Calu3 (cell line): ENCODE measurements at places on chromosomes 6 and 20.
A peak's percentile ranks its signal among the peaks of the same experiment; 100 is the strongest.

GRCh38 chr6:98486057-98486456 lies 348.3 kb upstream of the POU3F2 start:
- DNase-seq, result no peak

GRCh38 chr6:1616701-1617463 lies 7.2 kb downstream of the FOXC1 start:
- DNase-seq, result no peak

DNA sequence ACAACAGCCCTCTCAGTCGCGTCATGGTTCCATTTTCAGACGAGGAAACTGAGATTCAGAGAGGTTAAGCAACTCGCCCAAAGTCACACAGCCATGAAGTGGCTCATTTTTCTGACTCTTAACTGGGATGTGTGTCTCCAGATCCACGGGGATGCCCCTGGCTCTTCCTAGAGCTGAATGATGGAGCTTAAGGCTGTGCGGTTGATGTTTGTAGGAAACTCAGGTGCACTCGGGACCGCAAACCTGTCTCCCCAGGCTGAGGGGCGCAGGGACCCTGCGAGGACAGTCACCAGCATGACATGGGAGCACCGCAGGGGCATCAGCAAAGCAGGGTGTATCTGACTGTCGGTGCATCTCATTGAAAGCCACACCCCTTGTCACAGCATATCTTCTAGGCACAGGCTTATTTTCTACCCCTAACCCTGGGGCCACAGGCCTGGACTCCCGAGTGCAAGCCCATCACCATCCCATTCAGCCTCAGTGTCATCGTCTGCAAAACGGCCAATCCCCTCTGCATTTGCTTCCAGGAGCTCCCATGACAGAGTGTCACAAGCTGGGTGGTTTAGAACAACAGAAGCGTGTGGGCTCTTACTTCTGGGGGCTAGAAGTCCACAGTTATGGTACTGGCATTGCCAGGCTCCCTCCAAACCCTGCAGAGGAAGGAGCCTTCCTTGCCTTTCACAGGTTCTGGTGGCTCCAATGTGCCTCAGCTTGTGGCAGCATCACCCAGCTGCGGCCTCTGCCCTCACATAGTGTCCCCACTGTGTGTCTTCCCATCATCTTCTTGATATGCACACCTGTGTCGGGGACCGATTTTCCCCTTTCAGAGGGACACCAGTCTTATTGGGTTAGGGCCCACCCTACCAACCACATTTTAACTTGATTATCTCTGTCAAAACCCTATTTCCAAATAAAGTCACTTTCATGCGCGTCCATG lies 9.9 kb upstream of the ARHGAP40 start:
- DNase-seq, result no peak

GRCh38 chr6:13536796-13537526 lies 37.4 kb upstream of the SIRT5 start:
- DNase-seq, result no peak

- DNase-seq, result no peak
Observed at GRCh38 chr20:47496118-47496517, 5.6 kb upstream of the NCOA3 start.

DNA sequence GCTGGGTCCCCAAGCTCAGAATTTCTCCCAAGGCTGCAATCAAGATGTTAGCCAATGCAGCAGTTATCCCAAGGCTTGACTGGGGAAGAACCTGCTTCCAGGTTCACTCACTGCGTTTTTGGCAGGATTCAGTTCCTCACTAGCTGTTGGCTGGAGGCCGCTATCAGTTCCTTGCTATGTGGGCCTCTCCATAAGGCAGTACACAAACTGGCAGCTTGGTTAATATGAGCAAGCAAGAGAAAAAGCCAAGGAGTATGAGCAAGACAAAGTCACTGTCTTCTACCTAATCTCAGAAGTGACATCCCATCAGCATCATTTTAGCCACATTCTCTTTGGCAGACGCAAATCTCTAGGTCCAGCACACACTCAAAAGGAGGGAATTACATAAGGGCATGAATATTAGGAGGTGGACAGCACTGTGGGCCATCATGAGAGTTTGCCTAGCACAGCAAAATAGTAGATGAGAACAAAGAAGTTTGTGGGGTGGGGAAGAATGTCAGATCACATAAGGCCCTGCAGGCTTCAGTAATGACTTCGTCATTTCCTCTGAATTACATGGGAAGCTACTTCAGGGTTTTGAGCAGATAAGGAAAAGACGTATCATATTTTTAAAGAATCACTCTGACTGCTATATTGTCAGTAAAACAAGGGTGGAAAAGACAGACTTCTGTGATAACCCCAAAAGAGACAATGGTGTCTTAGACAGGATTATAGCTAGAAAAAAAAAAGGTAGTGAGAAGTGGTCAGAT lies 25.5 kb downstream of the LMBRD1 start:
- no peak for DNase-seq

DNA sequence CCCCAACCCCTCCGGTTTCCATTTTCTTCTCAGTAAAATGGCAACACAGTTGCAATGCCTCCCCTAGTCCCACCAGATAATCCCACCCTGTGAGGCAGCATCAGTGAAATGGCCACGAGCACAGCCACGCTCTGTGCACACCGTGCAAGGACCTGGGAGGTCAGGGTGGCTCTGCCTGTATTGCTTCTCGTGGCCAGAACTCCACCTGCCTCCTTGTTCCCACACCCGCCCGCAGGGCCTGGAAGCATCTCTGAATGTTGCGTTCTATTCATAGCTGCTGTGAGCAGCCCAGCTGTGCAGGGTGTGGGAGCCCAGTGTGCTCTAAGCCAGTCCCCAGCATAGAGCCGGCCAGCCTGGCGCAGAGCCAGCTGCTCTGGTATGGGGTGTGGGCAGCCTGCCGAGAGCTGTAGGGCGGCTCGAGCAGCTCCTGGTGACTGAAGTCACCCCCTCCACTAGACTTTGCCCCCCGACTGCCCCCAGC lies 161.1 kb downstream of the DLL1 start:
- DNase-seq, result peak; percentile 70

DNA sequence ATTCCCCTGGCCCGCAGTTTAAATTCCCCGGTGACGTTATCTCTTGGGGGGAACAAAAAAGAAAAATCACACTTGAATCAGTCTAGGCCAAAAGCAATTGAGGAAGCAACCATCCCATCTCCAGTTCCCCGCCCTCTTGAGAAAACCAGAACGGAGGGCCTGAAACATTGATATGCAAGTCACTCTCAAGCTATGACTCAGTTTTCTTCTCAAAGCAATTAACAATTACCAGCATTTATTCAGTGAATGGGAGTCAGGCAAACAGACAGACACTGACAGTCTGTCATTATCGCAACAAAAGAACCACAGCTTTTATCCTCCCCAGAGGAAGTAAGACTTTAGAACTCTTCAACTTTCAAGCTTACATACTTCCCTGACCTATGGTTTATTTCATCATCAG lies 100.9 kb downstream of the OPRM1 start:
- no peak for DNase-seq

DNA sequence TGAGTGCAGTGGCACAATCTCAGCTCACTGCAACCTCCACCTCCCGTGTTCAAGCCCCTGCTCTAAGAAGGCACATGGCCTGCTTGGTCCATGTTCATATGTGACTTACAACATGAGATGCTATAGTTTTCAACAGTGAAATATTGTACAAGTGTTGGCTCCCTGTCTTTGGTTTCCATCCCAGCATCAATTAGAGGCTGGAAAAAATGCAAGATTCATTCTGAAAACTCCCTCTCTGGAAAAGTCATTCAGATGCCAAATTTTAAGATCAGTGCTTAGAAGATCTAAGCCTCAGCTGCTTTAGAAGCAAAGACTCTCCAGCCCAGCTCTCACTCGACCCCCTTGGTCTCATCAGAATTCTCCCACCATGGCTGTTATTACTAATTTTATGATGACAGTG lies 398.9 kb downstream of the KIF16B start:
- no peak for DNase-seq

- no peak for DNase-seq
Observed at GRCh38 chr20:32943490-32944052, 60.7 kb downstream of the SUN5 start.

DNA sequence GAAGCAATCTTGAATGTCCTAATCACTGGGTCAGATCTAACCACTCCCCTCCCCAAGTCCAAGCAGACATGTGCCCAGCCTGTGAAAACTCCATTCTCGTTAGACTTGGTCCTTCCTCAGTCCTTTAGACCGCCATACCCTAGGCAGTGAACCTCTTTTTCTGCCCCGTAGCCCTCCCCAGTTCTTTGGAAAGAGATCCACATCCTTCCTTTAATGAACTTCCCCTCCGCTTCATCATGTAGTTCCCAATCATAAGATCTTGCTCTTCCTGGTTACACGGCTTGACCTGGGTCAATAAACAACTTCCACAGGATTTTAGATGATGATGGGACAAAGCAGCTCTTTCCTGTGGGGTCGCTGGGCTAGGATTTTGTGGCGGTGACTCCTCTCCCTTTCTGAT lies 9.6 kb downstream of the AHCY start:
- DNase-seq, result no peak

GRCh38 chr6:34515473-34516387 lies 40.4 kb downstream of the SPDEF start:
- DNase-seq, result no peak

GRCh38 chr6:73792738-73793137 lies 96.7 kb downstream of the CD109 start:
- no peak for DNase-seq

DNA sequence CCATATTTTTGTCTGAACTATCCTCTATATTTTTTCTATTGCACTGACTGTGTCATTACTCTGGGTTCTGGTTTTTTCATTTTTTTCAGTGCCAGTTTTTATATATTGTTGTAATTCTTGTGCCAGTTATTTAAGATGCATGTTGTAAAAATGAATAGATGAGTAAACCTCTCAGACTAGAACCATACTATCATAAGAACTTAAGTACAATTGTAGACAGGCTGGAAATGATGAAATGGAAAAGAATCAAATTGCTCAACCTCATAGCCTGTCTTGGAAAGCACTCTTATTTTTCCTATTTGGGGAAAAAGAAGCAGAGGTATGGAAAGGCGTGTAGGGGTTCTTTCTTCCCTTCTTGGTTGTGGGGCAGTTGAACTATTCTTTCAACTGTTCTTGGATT lies 30.2 kb downstream of the PANK2 start:
- DNase-seq, result no peak

GRCh38 chr6:52976591-52977035 lies 18.5 kb downstream of the GSTA4 start:
- no peak for DNase-seq

GRCh38 chr20:52684905-52685304 lies 287.3 kb upstream of the TSHZ2 start:
- no peak for DNase-seq

DNA sequence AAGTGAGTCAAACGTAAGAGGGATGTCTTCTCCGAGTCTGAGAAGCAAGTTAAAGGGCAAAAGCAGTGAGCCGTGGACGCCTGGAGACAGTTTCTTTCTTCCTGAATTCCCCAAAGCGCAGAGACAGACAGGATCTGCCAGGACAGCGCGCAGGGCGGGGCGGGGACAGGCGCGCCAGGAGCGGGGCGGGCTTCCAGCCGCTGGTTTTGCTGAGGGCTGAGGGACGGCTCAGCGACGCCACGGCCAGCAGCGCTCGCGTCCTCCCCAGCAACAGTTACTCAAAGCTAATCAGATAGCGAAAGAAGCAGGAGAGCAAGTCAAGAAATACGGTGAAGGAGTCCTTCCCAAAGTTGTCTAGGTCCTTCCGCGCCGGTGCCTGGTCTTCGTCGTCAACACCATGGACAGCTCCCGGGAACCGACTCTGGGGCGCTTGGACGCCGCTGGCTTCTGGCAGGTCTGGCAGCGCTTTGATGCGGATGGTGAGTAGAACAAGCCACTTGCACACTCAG lies at the start of gene SCGN:
SCGN (plus strand) TSS at position 209 of the 509 bp plus-strand sequence; CDS start at position 398, 189 bp downstream.
- peak; percentile 88 for DNase-seq

GRCh38 chr6:8738951-8739350 lies 303.6 kb upstream of the SLC35B3 start:
- DNase-seq, result no peak

- no peak for DNase-seq
Observed at GRCh38 chr6:73513496-73513854, 7.4 kb downstream of the EEF1A1 start.

- DNase-seq, result no peak
Observed at GRCh38 chr20:47862574-47863240, 77.4 kb upstream of the SULF2 start.

DNA sequence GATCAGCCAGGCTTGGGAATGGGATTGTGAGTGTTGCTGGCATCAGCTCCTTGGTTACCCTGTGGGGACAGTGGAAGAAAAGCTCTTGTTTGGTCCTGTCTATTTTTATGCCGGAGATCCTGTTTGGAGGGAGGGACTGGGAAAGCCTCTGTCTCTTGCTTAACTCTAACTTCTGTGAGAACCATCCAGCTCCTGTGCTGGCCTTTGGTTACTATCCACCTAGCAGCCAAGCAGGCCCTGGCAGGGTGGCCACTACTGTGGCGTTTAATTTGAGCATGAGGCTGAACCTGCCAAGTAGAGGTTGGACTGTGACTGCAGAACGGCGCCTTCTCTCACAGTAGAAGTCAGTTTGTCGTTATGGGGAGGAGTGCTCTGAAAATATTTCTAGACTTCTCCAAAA lies 193.3 kb downstream of the UTRN start:
- no peak for DNase-seq

GRCh38 chr20:10893321-10893720 lies 219.5 kb upstream of the JAG1 start:
- DNase-seq, result no peak

DNA sequence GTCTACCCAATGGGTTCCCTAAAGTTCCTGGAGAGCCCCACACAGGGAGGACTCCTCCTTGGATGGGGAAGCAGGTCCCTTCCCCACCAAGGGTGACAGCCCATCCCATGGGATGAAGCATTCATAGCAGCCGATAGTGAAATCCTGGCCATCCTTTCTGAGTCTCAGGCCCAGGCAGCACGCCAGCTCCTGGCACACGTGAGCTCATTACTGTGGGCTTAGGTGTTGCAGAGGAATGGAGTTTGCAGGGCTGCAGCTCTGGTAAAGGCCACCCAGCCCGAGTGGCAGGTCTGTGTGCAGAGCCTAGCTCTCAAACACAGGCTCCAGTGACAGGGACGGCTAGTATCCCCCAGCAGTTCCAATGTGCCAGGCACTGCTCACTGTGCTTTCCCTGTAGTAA lies 31.0 kb downstream of the SIRPA start:
- DNase-seq, result no peak

DNA sequence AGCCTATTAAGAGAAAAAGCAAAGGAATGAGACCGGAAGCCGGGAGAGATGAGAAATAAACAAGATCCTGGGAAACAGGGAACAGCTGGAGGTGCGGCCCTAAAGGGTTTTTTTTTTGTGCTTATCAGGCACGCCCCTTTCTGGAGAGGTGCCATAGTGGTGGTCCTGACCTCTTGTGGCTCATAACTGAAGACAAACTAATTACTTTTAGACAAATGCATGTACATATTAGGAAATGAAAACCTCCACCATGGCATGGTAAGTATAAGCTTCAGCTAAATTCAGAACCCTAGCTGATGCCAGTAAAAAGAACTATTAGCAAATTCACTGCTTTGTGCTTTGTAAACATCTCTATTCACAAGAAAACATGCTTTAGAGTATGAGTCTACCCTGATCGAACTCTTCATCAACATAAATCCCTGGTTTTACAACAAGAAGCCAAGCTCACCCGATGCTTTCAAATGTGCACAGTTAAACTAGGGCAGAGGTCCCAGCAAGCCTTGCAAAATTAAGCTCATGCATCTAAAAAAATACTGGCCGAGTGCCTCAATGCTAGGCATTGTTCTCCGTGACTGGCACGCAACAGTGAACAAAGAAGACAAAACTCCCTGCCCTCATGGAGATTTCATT lies 96.4 kb upstream of the MRPS10 start:
- DNase-seq, result peak; percentile 35
